ENCODE measurements at places on chromosomes 1 and 21.

GRCh38 chr1:202630541-202630940 is 79.7 kb downstream of the SYT2 start:
- DNase-seq: no peak

GRCh38 chr1:200625381-200625824 is 4.9 kb upstream of the KIF14 start:
- DNase-seq: no peak

- no peak for DNase-seq
Observed at GRCh38 chr21:34969423-34970166, 79.5 kb downstream of the RUNX1 start.

GRCh38 chr1:53696990-53697389 is 42.0 kb downstream of the GLIS1 start:
- no peak for DNase-seq

DNA sequence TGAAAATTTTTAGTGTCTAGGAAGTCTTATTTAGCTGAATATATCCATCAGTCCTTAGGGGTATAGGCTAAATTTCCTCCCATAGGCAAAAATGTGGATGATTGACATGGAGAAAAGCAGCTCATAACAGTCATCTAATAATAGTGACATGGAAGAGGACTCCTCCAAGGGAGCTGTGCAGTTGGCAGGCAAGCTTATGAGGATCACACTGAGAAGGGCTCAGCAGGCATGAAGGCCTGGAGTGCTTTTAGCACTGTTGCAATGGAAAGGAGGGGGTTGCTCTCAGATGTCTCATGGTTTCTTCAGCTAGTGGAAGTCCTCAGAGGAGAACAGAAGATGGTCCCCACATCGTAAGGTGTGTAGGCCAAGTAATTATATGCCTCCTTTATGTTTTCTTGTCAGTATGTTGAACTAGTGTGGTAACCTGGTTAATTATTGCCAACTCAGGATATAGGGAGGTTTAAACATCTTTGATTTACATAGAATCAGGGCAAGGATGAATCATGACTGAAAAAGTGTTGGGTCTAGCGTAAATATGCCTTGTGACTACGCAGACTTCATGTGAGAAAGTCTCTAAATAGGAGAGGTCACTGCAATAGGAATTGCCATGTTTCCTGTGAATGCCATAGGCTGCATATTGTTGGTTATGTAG is 18.9 kb downstream of the VN1R5 start:
- no peak for DNase-seq

DNA sequence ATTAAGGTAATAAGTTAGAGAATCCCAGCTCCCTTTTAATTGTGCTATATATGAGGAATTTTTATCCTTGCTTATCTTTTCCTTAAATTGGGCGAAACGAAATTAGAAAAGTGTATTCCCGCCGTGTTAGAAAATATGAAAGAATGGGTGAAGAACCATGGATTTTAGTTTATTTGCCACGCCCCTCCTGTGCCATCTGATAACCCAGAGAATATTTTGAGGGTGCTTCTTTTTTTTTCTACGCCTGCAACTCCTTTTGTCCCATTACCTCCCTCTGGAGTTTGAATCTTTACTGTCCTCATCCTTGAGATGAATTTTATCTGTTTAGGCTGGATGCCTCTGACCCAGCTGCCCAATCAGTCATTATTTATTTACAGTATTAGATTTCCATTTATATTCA is 1.6 kb downstream of the TLCD4 start:
- DNase-seq: no peak

- no peak for DNase-seq
Observed at GRCh38 chr21:29904359-29905282, 35.2 kb downstream of the GRIK1 start.

DNA sequence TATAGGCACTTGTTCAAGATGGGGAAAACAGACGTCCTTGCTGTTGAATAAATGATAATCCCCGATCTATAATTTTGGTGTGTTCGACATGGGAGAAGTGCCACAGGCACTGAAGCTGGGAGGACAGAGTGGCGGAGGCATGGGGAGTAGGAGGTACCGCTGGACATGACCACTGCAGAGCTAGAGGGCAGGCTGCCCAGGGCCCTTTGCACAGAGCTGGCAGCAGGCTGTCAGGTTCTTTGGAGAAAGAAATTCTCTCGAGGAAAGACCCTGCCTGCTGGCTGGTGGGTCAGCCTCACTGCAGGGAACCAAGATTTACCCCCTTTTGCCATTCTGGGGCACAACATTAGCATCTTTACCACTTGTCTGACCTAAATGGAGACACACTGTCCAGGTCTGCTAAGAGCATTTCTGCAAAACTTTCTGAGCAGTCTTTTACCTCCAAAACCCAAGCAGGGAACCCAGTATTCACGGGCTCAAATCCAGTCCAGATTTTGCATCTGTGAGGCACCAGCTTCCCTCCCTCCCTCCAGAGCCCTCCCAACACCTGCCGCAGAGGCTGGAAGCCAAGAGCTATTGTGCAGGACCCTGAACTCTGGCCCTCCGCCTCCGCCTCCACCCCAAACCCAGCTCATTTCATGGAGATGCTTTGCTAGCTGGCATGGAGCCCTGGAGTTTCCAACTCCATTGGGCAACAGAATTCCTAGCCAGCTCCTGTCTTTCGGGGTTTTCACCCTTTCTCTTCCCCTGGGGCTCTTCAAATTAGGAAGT is 142.3 kb downstream of the PLXNA2 start:
- no peak for DNase-seq

DNA sequence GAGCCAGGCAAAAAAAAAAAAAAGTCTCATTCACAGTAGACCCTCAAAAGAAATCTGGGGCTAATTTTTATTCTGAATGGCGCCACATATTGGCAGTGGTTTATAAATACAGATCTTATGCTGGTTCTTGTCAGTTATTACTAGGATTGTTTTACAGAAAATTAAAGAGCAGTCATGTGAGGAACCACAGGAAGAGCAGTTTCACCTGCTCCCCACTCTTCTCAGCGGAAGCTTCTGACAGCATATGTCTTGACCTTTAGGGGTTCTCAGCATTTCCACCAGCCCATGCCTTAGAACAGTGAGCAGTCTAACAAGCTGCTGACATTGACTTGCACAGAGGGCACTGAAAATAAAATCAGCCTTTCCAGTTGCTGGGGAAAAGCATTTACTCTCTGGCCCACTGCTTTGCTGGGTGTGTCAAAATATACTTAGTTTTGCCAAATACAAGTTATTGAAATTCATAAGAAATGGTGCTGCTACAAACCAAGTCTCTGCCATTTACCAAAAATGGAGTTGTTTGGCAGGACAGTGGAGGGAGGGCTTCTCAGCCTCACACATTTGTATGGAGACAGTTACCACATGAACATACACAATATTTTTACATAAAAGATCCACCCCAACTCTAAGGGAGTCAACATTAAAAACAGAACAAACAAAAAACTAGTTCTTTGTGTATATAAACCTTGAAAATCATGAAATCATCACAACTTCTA is 144.2 kb downstream of the SYT2 start:
- no peak for DNase-seq

DNA sequence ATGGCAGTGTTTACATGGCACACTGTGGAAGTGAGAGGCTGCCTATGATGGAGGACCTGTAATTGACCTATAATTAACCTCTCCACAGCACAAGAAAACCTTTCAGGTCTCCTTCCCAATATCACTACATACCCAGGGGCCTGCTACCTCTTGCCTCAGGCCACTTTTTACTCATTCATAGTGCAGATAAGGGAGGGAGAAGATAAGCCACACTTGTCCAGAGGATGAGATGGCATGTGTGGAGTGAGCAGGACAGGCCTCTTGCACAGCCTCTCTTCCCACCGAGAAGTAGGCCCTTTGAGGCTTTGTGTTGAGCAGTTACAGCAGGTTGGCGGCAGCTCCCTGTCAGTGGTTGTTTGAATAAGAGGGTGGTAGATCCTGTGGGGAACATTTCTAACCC is 31.1 kb upstream of the IKBKE start:
- DNase-seq: no peak

DNA sequence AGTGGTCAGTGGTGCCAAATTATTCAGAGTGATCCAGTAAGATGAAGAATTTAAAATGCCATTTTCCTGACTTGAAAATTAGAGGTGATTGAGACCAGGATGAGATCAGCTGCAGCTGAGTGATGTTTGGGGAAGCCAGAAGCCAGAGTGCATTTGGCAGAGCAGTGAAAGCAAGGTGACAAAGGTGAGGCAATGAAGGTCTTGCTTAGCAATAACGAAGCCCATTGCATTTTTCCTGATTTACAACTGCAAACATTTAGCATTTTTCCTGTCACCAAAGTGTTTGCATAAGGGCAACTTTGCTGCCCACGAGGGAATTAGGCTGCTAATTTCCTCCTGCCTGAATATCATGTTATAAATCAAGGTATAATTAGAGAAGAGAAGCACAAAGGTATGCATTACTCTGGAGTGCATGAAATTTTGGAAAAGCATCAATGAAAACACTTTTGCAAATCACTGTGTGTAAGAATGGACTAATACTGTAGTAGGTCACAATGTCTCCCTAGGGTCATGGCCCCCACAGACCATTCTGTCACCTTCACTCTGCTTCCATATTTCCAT is 188.2 kb upstream of the LYPLAL1 start:
- DNase-seq: no peak

Measured in activated naive CD8-positive, alpha-beta T cell treated with anti-CD3 and anti-CD28 coated beads, Interleukin-2, amount 50 U/mL, for 16 hours (primary cell).